Inflammatory macrophage treated with lipopolysaccharide for 1 hour (primary cell): ENCODE measurements at places on chromosomes 5 and 9.

DNA sequence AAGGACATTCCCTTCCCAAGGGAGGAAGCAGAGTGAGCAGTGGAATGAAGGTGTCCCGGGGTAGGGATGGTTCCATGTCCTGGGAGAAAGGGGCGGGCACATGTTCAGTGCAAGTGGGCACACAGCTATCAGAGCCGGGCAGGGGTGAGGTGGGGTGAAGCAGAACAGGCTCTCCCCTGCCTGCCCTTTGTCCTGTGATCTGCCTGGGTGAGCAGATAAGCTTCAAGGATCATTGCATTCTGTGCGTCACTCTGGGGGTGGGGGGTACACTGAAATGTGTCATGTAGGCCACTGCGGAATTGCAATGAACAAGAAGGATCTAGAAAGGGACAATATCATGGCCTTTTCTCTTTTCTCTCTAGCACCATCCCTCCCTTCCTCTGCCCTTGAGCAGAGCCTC, 61.7 kb upstream of the SHB start:
- DNase-seq, result no peak

GRCh38 chr9:135336722-135337527, 142.7 kb upstream of the PPP1R26 start:
- DNase-seq, result no peak

- DNase-seq, result no peak
These were observed 46.4 kb upstream of the FAM170A start for GRCh38 chr5:119582987-119583386.

GRCh38 chr9:108704156-108704852, 151.5 kb downstream of the ACTL7B start:
- DNase-seq, result no peak
